ENCODE measurements at places on chromosomes 4 and X.

- no peak for DNase-seq
Measured at GRCh38 chr4:137674066-137674465, 141.8 kb upstream of the PCDH18 start.

- no peak for DNase-seq
Measured at GRCh38 chr4:96599752-96600151, 759.9 kb downstream of the PDHA2 start.

- DNase-seq = no peak
Measured at GRCh38 chrX:36986231-36986630, 21.9 kb upstream of the FAM47C start.

- DNase-seq = peak; percentile 54
Measured at GRCh38 chr4:184825141-184825895, 450 bp downstream of the ACSL1 start.

- DNase-seq = no peak
Measured at GRCh38 chr4:158812133-158812532, 43.3 kb downstream of the FNIP2 start.

DNA sequence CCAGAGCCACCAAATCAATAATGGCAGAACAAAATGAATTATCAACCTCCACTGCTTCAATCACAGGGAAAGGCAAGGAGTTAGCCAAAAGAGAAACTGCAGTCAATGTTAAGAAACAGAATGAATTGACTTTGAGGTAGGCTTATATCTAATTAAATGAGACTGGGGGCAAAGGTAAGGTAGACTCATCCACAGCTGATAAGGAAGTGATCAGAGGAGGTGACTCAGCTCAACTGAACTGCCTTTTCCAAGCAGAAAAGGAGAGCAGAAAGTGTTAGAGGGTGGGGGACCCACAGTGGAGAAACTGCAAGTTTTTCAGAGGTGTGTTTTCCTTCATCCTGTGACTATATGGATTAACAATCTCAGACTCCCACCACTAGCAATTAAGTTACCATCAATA lies 345.8 kb upstream of the PPARGC1A start:
- no peak for DNase-seq

GRCh38 chr4:140136509-140136908 lies 17.5 kb downstream of the MAML3 start:
- no peak for DNase-seq

DNA sequence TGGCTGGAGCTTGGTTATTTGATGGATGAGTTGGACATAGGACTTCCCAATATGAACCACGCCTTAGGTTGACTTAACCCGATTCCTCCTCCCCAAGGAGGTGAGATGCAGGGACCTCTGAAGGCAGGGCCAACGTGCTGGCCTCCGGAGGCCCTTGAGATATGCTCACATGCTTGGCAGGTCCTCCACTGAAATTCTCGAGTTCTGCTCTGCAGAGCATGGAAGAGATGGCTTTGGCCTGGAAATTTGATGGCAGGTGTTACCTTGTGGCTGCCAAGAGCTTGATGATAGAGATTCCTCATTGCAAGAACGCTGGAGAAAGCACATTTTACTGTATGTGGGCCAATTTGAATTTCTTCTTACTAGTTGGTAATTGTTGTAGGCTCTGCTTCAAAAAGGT lies 117.4 kb upstream of the LIMCH1 start:
- no peak for DNase-seq

DNA sequence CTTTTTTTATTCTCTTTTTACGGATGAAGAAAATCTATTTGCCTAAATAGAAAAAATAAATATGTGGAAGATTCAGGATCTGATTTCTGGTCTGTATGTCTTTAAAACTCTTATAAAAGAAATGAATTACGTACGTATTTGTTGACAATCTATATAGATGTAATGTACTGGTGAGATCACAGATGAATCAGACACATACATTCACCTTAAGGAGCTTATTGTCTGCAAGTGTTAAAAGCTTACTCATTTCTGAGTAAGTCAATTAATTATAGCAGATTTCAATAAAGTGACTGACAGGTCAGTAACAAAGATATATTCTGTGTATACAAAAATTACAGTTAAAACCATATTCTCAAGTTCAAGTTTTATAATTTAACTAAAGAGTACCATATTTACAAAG lies 66.6 kb upstream of the NAF1 start:
- DNase-seq = no peak

GRCh38 chrX:41478381-41478911 lies 31.3 kb downstream of the NYX start:
- no peak for DNase-seq

- DNase-seq = no peak
Measured at GRCh38 chr4:134499074-134499473, 297.5 kb upstream of the PABPC4L start.

- DNase-seq = no peak
Measured at GRCh38 chr4:57424232-57424897, 314.2 kb upstream of the IGFBP7 start.

GRCh38 chr4:13184199-13184598 lies 299.9 kb downstream of the RAB28 start:
- DNase-seq = no peak

DNA sequence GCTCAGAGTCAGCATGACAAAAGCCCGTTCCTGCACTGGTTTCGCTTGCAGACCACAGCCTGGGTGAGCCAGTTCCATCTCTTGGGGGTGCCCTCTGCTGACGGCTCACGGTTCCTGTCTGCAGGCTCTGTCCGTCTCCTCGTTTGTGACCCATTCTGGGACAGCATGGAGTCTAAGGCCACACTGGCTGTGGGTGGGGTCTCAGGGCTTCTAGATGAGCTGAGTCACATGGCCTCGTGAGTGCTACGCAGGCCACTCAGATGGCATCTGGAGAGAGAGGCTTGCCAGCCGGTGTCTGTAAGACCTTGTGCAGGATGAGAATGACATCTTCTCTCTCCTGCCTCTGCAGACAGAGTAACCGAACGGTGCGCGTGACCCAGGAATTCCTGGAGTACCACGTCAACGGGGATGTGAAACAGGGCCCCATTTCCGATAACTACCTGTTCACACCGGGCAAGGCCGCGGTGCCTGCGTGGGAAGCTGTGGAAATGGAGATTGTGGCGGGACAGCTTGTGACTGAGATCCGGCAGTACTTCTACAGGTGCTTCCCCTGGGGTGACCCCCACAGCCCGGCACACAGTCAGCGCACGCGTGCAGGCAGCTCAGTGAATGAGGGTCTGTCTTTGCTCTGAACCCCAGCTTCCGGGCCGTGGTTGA lies 31.6 kb upstream of the MRFAP1 start:
- no peak for DNase-seq

GRCh38 chr4:47143261-47143660 lies 111.9 kb downstream of the GABRB1 start:
- no peak for DNase-seq

GRCh38 chr4:107683873-107684272 lies 36.2 kb downstream of the PAPSS1 start:
- no peak for DNase-seq

DNA sequence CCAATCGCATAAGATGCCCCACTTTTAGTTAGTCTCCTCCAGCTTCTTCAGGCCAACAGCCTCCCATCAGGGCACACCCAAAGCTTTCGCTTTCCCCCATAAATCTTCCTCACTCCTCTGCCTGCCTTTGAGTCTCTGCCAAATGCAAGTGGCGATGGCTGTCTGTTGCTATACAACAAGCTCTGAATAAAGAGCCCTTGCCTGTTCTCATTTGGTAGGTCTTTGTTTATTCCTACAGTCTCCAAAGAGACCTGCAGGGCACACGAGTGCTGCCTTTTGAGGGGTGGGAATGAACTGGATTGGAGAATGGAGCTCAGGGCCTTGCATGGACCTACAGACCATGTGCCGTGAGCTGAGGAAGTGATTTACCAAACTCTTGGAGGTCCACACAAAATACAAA lies 52.2 kb upstream of the SOD3 start:
- DNase-seq = no peak

GRCh38 chr4:9735515-9735914 lies 45.9 kb upstream of the DRD5 start:
- DNase-seq = no peak

DNA sequence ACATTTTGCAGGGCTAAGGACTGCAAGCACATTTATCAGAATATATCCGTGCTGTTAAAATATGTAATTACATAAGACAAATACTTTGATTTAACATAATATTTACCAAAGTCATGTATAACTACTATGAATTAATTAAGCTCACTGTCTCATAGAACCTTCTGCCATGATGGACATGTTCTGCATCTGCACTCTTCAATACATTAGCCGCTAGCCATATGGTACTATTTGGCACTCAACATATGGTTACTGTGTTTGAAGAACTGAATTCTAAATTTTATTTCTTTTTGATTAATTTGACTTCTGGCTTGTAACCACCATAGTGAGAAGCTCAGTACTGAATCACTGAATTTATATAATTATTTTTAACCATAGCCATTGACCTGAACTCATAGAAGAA lies 427.0 kb upstream of the TRAM1L1 start:
- DNase-seq = no peak

GRCh38 chr4:65789805-65790204 lies 119.5 kb upstream of the EPHA5 start:
- no peak for DNase-seq

- no peak for DNase-seq
Measured at GRCh38 chr4:138189206-138189605, 52.9 kb downstream of the SLC7A11 start.

DNA sequence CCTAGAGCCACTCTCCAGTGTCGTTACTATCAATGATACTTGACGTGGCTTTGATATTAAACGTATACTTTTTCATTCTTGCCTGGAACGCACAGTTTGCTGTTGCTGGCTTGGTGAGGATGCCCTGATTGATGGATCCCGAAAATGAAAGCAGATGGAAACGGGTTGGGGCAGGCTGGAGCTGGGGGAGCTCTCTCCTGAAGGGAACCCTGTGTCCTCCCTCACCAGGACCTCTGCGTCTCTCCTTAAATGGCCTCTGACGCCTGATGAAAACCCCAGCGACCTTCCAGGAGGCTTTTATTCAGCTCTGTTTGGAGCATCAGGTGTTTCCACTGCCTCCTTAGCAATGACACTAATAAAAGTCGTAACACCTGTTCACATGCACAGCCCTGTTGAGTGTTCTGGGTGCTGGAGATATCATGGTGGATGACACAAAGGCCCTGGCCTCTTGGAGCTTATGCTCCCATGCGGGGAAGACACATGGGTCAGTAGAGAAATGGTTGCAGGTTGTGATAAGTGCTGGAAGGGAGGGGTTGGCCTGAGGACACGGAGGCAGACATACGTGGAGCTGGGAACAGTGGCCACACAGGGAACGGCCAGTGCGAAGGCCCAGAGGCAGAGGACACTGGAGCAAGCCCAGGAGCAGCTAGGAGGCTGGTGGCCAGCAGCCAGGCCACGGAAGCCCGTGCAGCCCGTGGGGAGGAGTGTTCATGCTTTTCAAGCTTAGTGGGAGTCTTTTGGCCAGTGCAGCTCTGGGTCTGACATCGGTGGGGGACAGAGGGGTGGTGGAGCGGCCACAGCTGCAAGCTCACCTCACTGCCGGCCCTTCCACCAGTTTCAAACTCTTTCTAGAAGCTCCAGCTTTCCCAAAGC lies 7.5 kb downstream of the MSANTD1 start:
- no peak for DNase-seq

- DNase-seq = no peak
Measured at GRCh38 chr4:67475155-67475554, 70.1 kb downstream of the CENPC start.

GRCh38 chr4:146477054-146477453 lies 44.7 kb downstream of the SLC10A7 start:
- DNase-seq = no peak

- no peak for DNase-seq
Measured at GRCh38 chr4:75976177-75976576, 14.6 kb downstream of the SDAD1 start.

- DNase-seq = no peak
Measured at GRCh38 chrX:46294234-46294633, 251.0 kb downstream of the ZNF674 start.

DNA sequence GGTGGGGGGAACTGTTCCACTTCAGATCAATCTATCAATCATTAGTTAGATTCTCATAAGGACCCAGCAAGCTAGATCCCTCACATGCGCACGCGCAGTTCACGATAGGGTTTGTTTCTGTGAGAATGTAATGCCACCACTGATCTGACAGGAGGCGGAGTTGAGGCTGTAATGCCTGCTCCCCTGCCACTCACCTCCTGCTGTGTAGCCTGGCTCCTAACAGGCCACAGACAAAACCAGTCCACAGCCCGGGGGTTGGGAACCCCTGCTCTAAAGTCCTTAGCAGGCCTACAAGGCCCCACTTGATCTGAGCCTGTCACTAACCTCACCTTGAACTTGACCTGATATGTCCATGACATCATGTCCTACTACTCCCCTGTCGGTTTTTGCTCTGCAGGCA lies 30.3 kb downstream of the ARL9 start:
- DNase-seq = no peak

DNA sequence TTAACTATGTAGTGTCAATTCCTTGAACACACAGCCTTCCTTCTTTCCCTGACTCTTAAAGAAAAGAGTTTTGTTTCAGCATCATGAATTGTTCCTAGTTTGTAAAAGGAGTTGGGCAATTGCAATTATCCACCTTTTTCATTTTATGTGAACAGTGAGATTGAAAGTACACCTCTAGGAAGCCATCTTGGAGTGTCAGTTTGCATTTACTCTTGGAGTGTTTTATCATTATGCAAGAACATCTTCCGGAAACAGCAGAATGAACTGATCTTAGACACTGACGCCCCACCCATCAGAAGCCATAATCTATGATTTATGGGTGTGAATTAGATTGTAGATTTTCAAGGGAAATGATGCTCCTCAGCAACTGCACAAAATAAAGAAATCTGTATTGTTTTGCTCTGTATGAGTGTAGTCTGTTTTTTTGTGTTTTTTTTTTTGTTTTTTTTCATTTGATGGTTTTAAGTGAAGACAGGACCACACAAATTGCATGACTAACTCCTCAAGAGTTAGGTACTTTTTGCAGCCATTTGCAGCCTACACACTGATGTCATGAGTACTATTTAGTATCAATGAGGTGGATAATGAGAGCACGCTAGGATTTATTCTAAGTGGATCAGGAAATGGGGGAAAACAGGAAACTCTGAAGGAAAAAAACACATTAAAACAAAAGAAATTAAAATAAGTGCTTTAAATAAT lies 19.5 kb upstream of the FGF2 start:
- DNase-seq = no peak

DNA sequence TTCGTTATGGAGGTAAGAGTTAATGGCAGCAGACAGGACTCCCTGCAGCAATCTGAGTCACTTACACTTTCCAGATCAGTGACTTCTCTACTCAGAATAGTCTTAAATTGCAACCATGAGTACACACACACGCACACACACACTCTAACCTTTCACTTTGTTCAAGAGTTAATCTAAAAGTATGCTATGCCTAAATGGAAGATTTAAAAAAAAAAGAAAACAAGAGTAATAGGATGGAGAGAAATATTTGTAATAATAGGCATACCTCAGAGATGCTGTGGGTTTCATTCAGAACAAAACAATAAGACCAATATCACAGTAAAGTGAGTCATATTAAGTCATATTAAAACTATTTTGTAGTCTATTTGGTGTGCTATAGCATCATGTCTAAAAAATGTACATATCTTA lies 969.1 kb upstream of the PCDH10 start:
- DNase-seq = no peak

DNA sequence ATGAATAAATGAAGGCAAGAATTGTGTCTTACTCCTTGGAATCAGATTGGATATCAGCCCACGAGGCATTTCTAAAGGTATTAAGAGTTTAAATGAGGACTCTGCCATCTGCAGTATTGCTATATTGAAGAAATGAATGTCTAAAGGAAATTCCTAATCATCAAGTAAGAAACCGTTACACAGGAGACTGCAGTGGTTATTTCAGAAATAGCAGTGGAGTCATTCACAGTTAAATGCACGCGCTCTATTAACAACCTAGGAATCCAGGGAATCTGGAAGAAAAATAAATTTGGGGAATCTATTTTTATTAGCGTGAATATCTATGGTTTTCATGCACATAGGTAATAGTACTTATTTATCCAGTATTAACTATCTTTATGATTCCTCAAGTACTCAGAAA lies 334.2 kb downstream of the TENM3 start:
- DNase-seq = no peak

All from CD4-positive, alpha-beta T cell treated with Interleukin-15 for 1 hour (primary cell).